ENCODE measurements at places on chromosomes 2 and 18.

DNA sequence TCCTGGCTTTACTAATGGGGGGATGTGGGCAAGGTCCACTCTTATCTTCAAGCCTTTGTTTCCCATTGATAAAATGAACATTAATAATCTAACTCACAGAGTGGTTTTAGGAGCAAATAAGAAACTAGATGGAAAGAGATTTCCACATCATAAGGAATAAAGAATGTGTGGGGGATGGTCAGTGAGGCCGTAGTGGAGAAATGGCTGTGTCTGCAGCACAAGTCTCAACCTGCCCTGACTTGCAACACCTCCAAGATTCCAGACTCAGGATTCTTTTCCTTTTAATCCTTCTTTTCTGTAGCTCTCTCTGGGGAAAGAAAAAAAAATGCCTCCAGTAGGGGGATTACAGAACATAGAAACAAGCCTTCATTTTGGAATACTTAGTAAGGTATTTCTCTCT is 124.2 kb upstream of the MEX3C start:
- no peak for DNase-seq

DNA sequence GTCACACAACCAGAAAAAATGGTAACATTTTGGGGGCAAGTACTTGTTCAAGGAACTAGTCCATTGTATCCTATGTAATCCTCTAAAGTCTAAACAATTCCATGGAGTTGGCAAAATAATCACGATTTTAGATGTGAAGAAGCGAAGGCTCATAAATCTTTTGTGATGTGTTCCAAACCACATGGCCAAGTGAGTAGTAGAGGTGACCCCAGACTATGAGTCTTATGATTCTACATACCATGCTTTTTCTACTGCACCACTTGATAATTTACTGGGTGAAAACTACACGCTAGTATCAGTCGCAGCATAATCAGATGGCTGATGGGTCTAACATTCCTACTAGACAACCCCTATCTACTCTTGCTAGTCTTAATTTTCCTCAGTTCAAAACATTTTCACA is 371.4 kb downstream of the OSR1 start:
- no peak for DNase-seq

DNA sequence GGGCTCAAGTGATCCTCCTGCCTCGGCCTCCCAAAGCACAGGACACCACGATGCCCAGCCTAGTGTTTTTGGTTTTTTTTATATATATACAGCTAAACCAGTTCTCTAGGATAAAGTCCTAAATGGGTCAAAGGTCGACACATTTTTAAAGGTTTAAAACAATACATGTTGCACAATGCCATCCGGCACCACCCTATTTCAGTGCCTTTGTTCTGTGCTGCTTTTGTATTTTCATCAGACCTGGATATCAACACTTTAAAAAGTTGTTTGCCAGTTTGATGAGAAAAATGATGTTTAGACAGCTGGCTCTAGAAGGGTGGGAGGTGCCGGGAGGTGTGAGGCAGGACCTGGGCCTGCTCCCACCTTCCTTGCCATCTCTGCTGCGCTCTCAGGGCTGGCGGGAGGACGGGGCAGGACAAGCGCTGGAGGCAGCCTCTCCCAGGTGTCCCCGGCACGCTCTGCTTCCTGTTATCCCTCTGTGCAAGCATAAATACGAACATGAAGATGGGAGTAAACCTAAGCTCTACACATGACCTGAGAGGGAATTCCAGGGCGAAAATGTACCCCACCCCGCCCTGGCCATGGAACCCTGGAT is 103.7 kb downstream of the HS6ST1 start:
- DNase-seq, result no peak

GRCh38 chr2:39153312-39153711 is 32.5 kb upstream of the SOS1 start:
- no peak for DNase-seq
